ENCODE measurements at places on chromosomes 1 and 21. TPM values are rescaled to one million over a fixed set of nuclear protein-coding genes. Genes with fewer than 3 reads are reported as not detected.

The PSRC1 gene
- 0.35 TPM for total RNA-seq

The GRIK1 gene
- total RNA-seq, result not detected

The C8A gene
- total RNA-seq, result not detected

The GMEB1 gene
- 18.4 TPM for total RNA-seq

The PTGFRN gene
- total RNA-seq, result 0.65 TPM

The HLCS gene
- 15.3 TPM for total RNA-seq

Data from T-cell (primary cell).